Activated T-cell treated with anti-CD3 and anti-CD28 coated beads for 48 hours (primary cell): ENCODE measurements at places on chromosomes 3 and 15.
A peak's percentile ranks its signal among the peaks of the same experiment; 100 is the strongest.

GRCh38 chr3:27462228-27462627, 22.0 kb downstream of the SLC4A7 start:
- no peak for DNase-seq

DNA sequence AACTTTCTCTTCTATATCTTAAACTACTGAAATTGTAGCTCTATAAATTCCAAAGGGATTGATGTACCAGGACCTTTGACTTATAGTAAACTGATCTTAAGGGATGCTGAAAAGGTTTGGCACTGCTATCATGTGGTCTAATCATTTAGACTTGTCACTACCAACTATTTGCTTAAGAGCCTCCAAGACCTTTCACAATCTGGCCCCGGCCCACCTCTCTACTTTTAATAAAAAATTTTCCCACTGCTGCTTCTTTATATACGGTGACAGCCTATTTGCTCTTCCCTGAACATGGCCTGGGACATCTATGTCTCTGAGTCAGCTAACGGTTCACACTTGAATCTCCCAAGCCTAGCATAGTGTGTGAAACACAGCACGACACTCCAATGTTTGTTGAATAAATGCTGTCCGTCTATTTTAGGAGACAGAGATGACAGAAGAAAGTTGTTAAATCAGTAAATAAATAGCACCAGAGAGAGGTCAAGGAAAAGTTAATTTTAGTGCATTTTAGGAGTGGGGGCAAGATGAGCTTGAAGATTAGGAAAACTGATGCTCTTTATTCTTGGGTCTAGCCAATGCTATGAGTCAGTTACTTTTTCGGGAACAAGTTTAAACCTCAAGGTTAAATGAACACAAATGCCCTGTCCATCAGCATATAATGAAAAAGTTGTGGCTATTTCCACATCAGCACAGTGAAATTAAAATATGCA, 212.9 kb downstream of the TIGIT start:
- no peak for DNase-seq

DNA sequence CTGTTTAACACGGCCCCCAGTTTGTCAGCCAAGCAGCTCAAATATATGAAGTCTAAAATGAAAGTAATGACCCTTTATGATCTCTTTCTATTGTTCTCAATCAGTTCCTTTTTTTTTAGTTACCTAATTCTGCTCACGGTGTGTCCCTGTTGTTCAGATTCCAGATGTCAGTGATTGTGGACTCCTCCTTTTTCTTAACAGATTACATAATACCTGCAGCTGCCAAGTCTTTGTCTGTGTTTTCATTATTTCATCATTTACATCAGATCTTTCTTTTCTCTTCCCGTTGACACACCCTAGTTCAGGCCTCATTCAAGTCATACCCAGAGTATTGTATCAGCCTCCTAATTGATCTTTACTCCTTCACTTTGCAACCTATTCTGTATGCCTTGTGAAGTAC, 56.1 kb upstream of the SKIL start:
- no peak for DNase-seq

GRCh38 chr3:194117104-194117845, 18.7 kb upstream of the HES1 start:
- DNase-seq: no peak

DNA sequence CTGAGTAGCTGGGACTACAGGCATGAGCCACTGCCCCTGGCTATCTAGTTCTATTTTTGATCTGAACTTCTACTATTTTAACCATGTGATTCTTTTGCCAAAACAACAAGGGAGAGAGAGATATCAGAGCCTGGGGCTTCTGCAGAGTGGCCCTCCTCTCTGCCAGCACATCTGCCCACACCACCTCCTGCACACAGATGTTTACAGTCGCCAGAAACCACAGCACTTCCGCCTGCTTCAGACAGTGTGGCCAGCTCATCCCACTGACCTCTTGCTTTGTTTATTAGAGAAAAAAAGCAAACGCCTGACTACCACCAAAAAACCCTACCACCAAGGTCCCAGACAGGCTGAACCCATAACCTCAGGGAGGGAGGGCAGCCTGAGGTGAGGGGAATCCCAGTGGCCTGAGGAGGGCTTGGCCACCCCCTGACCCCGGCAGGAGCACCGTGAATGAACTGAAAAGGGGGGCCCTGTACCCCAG, 85.9 kb upstream of the ABHD2 start:
- DNase-seq: no peak

DNA sequence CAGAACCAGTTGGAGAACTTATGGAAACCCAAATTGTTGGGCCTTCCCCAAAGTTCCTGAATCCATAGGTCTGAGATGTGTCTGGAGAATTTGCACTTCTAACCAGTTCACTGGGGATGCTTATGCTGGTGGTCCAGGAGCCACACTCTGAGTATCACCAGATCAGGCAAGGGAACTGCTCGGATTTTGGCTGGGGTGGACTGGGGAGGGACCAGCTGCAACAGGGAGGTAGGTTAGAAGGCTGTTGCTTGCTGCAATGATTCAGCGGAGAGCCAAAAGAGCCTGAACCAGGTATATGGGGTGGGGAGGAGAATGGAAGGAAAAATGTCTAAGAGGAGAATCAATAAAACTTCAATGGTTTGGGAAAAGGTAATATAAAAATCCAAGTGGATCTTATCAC, 45.9 kb upstream of the EPHB1 start:
- DNase-seq: no peak

- DNase-seq: no peak
Measured at GRCh38 chr3:159472611-159473010, 516.0 kb upstream of the IL12A start.

DNA sequence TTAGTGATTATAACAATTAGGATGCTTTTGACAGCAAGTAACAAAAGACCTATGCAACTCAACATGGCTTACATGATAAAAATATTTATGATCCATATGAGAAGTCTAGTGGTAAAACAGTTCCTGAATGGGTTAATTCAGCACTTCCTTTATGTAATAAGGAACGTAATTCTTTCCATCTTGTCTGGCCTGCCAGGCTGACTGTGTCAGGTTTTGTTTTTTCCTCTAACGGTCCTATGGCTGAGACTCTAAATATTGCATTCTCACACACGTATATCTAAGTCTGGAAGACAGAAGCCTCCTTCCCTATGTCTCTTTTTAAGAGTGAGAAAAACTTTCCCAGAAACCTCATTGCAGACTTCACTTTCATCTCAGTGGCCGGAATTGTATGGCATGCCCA, 50.6 kb downstream of the DUT start:
- no peak for DNase-seq

- DNase-seq: no peak
Measured at GRCh38 chr3:16516695-16517481, 3.4 kb upstream of the RFTN1 start.

- DNase-seq: no peak
Measured at GRCh38 chr15:65189102-65189740, 4.1 kb upstream of the CLPX start.

GRCh38 chr3:49377483-49377882, 19.3 kb upstream of the GPX1 start:
- peak; percentile 50 for DNase-seq

GRCh38 chr3:159077860-159078259, 276.0 kb downstream of the MFSD1 start:
- no peak for DNase-seq

- no peak for DNase-seq
Measured at GRCh38 chr15:49734831-49735508, 114.1 kb downstream of the DTWD1 start.

DNA sequence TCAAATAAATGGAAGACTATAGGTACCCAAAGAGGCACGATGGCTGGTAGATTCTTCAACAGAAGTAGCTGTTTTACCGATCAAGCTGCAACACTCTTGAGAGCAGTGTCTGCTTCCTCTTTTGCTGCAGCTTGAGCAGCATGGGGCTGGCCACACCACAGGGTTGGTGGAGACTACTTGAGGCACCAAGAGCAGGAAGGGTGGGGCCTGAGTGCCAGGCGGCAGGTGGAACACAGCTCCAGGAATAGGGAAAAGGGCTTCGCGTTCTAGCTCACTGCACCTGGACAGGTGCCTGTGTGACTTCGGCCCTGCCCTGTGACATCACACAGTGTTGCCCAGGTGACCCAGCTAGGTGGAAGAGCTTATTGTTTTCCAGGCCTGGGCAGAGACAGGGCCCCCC, at the start of gene CCDC33:
Gene CCDC33 (plus strand): TSS at position 365 of the 400 bp plus-strand sequence. CDS start 394 bp downstream, outside the sequence.
- no peak for DNase-seq
